CD8-positive, alpha-beta memory T cell (primary cell): ENCODE measurements at places on chromosomes 4 and X. TPM values are rescaled to one million over a fixed set of nuclear protein-coding genes. Genes with fewer than 3 reads are reported as not detected.

FHDC1 gene
- 0.04 TPM for total RNA-seq

ACE2 gene
- total RNA-seq, result not detected

RRH gene
- total RNA-seq, result 0.16 TPM

GRCh38 chr4:24910499-24910898 lies 2.3 kb downstream of the CCDC149 start:
- DNase-seq, result no peak

DNA sequence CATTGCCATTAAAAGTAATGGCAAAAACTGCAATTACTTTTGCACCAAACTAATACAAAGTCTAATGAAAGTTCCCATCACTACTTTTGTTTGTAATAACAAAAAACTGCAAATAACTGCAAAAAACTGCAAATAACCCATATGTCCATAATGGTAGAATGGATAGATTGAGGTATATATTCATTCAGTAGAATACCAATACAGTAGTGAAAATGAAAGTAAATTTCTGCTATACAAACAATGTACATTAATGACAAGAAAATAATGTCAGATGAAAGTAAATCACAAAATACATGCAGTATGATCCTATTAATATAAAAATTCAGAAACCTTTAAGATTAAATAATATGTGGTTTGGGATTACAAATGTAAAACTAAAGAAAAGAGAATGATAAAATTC lies 41.3 kb upstream of the CEP135 start:
- DNase-seq, result no peak

- no peak for DNase-seq
Observed at GRCh38 chrX:84044051-84044450, 143.9 kb downstream of the RPS6KA6 start.

DNA sequence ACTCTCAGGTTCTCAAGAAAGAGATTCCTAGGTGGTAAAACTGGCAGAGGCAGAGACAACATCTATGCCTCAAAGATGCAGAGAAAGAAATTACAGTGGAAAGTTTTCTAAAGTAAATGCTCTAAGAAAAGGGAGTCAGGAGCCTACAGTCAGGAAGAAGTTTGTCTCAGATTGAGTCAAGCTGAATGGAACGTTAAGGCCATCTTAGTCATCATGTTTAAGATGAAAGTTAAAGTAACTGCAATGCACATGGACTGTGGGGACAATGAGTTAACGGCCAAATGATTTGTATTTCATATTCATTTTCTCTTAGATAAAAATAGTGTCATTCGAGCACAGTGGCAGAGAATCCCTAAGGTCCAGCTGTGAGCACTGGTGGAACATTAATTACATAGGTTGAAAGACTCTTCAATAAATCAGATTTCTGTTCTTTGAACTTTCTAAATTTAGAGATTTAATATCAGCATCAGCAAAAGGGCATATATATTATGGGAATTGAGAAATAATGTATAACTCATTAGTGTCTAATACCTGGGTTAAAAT lies 384.6 kb downstream of the DTHD1 start:
- no peak for DNase-seq

DNA sequence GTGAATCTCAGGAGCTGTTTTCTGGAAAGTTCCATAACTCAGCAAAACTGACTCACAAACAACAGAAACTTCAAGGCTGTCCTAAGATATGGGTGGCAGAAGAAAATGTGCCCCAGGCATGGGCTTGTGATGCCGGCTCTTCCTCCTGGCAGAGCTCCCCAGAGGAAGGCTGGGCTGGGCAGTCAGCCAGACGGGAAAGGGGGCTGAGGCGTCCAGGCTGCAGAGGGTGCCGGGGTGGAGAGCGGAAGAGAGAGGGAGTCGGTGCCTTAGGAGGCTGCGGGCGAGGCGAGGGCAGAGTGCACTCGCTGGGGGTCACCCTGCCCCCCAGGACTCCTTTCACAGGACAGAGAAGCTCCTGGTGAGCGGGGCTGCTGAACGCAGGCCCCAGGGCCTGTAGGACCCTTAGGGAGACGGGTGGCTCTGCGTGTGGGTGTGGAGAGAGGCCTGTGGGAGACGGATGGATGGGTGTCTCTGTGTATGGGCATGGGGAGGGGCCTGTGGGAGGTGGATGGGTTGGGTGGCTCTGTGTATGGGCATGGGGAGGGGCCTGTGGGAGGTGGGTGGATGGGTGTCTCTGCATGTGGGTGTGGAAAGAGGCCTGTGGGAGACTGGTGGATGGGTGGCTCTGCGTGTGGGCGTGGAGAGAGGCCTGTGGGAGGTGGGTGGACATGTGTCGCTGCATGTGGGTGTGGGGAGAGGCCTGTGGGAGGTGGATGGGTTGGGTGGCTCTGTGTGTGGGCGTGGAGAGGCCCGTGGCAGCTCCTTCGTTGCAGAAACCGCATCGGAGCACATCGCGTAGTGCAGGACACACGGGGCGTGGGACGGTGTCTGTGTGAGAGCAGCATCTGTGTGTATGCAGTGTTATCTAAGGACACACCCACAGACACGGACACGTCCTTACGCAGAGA lies 15.9 kb downstream of the PCGF3 start:
- DNase-seq, result no peak

- no peak for DNase-seq
Observed at GRCh38 chr4:87240341-87240740, 19.9 kb upstream of the KLHL8 start.
